ENCODE measurements at places on chromosomes 1 and 21. TPM values are rescaled to one million over a fixed set of nuclear protein-coding genes. Genes with fewer than 3 reads are reported as not detected.

GSTM1 gene
- 11.8 TPM for total RNA-seq

OR10J1 gene
- total RNA-seq = not detected

- DNase-seq = no peak
- no peaks in the 10 kb centered on the region for H3K27me3 ChIP-seq
- H3K27ac ChIP-seq = peak overlapping the region; percentile 80
- no peak overlapping the region for H3K4me3 ChIP-seq
These were observed 47.2 kb upstream of the MACF1 start for GRCh38 chr1:39157304-39157703.

- no peaks in the 10 kb centered on the region for H3K27me3 ChIP-seq
- no peaks in the 10 kb centered on the region for H3K4me1 ChIP-seq
- no peak overlapping the region for H3K27ac ChIP-seq
- no peaks in the 10 kb centered on the region for H3K36me3 ChIP-seq
These were observed 16.9 kb downstream of the RPTN start for GRCh38 chr1:152141971-152142584.
